ENCODE measurements at places on chromosomes 16 and 17. TPM values are rescaled to one million over a fixed set of nuclear protein-coding genes. Genes with fewer than 3 reads are reported as not detected.

Gene XYLT1
- total RNA-seq: 7.6 TPM

Gene TOX3
- total RNA-seq: 16.2 TPM

Gene CACNG3
- total RNA-seq: not detected

Gene SLC38A8
- not detected for total RNA-seq

Gene NME2
- 412 TPM for total RNA-seq

Gene EXOC3L1
- 7.2 TPM for total RNA-seq

Gene TBC1D3C
- total RNA-seq: not detected

Gene CLEC19A
- not detected for total RNA-seq

Gene UBALD2
- total RNA-seq: 54.3 TPM

Gene SLFN14
- total RNA-seq: 0.09 TPM

Gene DOC2A
- 1.9 TPM for total RNA-seq

Gene KRTAP9-2
- total RNA-seq: not detected

Gene KRT17
- 11.1 TPM for total RNA-seq

Gene C17orf67
- total RNA-seq: 2.0 TPM
